Left renal pelvis (tissue), 4 donors: ENCODE measurements at places on chromosomes 3 and 15.

GRCh38 chr15:67092752-67093503 is 27.5 kb downstream of the SMAD3 start:
- no peak for DNase-seq

GRCh38 chr3:33636125-33636850 is 81.8 kb downstream of the CLASP2 start:
- DNase-seq: no peak

DNA sequence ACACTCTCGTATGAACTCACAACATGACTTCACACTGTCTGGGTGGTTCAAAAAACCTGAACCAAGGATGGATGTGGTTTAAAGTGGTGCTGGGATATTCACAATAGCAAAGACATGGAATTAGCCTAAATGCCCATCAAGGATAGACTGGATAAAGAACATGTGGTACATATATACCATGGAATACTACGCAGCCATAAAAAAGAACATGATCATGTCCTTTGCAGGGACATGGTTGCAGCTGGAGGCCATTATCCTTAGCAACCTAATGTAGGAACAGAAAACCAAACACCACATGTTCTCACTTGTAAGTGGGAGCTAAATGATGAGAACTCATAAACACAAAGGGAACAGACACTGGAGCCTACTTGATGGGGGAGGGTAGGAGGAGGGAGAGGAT is 3.3 kb upstream of the PRSS50 start:
- no peak for DNase-seq

DNA sequence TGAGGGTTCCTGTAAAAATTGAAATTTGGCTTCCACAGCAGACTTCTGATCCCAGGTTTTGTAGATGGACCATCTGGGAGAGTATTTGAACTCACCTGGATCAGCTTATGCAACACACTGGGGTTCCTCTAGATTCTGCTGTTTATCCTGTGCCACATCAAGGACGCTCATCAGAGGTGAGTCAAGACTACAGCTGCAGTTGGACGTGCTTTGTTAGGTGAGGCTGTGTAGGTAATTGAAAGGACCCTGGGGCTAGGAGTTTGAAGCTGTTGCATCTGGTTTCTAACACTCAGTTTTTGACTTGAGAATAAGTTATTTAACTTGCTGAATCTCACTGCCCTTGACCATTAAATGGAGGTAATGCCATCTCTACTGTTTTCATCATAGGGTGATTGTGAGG is 394.2 kb downstream of the EDEM1 start:
- no peak for DNase-seq

DNA sequence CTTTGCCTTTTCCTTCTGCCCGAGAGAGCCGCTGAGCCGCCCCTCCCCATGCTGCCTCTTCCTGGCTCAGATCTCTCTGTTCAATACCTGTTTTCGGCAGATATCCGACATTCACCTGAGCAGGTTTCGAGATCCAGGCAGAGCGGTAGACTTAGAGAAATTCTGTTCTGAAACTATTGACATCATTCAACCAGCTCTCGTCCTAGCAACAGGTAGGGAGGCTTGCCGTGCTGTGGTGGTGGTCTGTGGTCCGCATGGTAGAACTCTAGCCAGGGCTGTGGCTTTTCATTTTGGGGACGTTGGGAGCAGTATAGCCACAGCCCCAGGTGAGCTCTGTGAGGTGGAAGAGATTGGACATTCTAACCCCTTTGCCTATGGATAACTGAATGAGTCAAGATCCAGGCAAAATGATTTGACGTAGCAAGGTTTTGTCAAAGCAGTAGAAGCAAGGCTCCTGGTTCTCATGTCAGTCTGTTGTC is 810 bp downstream of the TMEM62 start:
- DNase-seq: no peak

DNA sequence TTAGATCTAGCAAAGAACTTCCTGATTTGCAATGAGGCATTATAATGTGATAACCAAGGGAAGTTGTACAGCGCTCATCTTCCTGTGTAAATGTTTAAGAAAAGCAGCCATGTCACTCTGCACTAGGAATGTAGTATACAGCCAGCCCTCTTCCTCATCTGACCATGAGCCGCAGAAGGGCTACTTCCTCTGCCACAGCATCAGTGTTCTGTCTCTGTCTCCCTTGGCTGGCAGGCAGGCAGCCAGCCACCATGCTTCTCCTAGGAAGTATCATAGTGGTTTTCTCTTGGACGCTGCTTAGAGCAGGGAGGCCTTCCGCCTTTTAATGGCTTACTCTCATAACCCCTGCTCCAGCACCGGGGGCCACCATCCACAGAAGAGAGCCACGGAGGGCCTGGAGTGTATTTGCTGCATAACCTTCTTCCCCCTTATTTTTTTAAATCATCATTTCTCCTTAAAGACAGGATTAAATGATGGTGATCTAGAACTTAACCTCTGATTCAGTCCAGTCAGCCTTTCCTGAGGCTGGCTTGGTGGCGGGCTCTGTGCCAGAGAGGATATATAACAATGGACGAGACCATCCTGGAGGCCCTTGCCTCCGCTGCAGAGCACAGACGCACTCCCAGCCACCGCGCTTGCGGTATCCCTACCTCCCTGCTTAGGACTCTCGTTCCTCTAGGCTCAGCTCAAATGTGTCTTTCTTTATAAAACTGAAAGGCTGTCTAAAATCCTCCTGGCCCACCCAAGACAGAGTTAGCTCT is 57.3 kb upstream of the PLXNA1 start:
- DNase-seq: no peak

GRCh38 chr3:169310184-169310939 is 353.1 kb downstream of the MECOM start:
- no peak for DNase-seq

- no peak for DNase-seq
Observed at GRCh38 chr3:178392511-178392926, 143.7 kb upstream of the KCNMB2 start.
